Natural killer cell treated with Interleukin-12 subunit alpha and Interleukin-12 subunit beta and Interleukin-15 and Interleukin-18, amount 100 ng/mL, for 72 hours (primary cell): ENCODE measurements at places on chromosomes 7 and 10. TPM values are rescaled to one million over a fixed set of nuclear protein-coding genes. Genes with fewer than 3 reads are reported as not detected.

The SEMA4G gene
- not detected for total RNA-seq

The CUEDC2 gene
- 39.8 TPM for total RNA-seq

The RELN gene
- total RNA-seq, result not detected

The SH2B2 gene
- total RNA-seq, result 4.9 TPM

The VENTX gene
- not detected for total RNA-seq
